GM04503 (cell line): ENCODE measurements at places on chromosomes 4 and X.
A peak's percentile ranks its signal among the peaks of the same experiment; 100 is the strongest.

- no peak for DNase-seq
Observed at GRCh38 chr4:153507310-153508073, 41.3 kb downstream of the TMEM131L start.

GRCh38 chr4:6200922-6201362 lies 593 bp upstream of the JAKMIP1 start:
- no peak for DNase-seq

- no peak for DNase-seq
Observed at GRCh38 chr4:31088600-31089230, 368.5 kb downstream of the PCDH7 start.

GRCh38 chr4:34250562-34250961 lies 1993.8 kb downstream of the ARAP2 start:
- DNase-seq = peak; percentile 40

DNA sequence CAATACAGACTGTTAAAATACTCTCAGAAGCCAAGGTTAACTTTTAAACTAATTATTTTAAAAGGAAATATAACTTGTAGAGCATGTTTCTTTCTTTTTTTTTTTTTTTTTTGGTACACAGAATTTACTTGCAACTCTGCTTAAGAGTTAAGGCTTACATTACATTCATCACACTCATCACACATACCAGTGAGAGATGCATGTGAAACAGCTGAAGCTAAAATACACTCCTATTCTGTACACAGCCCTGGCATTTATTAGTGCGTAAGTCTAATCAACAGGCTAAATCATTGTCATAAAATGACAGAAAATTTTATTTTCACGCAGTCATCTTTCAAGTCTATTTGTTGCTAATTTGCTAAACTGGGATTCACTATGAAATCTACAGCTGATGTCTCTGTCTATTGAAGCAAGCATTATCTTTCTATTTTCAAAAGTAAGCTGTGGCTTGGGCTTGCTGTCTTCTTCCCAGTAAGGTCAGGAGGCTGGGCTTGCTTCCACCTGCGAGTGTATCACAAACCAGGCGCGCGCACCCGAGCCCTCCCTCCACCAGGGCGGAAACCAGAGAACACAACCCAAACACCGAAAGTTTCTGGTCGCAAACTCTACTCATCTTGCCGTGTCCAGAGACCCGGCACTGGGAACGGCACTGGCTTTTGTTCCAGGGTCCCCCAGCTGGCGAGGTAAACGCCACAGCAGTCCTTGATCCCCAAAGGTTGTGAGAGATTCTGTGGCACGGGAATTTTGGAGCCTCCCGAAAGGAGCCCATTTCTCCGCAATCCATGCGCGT lies 3.9 kb downstream of the MAML3 start:
- DNase-seq = no peak

DNA sequence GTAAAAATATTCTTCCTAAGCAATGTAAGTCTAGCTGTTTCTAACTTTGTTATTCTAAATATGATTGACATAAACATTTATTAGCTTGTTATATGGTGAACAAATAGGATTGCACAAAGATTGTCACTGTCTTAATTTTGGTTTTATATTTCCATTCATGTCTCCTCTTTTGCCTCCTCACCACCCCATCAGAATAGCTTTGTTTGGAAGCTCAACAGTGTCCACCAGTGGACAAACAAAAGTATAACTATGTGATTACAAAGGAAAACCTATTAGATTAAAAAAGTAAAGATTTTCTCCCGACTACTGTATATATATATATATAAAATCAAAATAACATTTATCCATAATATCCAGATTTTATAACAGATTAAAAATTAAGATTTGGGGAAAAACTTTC lies 468.2 kb downstream of the ZIC3 start:
- DNase-seq = no peak
